ENCODE measurements at places on chromosomes 4 and X.

DNA sequence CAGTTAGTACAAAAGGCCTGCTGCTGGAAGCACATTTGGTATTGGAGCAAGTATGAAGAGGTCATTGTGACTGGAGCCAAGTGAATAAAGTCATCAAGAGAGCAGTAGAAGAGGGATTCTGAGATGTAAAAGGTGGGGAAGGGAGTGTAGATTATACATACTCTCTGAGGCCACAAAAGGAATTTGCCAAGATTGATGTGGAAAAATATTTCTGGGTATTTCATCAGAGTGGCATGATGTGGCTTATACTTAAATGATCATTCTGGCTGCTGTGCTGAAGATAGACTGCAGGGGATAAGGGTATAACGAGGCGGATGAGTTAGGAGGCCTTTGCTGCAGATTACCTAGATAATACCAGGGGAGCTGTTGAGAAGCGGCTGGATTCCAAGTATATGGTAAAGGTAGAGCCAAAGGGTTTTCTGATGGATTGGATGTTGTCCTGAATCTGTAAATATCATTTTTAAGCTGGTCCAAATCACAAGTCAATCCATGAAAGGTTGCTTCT lies 231.8 kb upstream of the AGA start:
- DNase-seq, result no peak

DNA sequence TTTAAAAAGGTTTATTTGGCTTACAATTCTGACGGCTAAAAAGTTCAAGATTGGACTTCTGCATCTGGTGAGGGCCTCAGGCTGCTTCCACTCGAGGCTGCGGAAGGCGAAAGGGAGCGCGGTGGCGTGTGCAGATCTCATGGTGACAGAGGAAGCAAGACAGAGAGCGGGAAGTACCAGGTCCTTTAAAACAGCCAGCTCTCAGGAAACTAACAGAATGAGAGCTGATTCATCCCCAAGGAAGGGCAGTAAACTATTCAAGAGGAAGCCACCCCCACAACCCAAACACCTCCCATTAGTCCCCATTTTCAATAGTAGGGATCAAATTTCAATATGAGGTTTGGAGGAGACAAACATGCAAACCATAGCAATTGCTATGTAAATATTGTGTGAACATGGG lies 2144.2 kb upstream of the AGA start:
- no peak for DNase-seq

DNA sequence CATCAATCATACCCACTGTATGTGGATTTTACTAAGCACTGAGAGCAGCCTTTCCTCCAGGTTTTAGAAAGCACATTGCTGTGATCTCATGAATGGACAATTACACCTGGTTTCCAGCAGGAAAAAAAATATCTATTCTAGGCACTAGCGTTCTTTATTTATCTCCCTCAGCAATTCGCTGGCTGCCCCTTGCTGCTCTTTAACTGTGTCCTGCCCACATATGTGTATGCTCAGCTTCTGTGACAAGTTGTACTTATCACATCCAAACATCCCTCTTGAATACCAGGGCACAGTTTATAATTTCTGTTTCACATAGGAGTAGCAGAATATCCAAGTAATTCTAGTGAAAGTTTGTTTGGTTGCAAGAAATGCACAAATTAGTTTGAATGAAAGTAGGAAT lies 146.8 kb downstream of the USP46 start:
- no peak for DNase-seq

DNA sequence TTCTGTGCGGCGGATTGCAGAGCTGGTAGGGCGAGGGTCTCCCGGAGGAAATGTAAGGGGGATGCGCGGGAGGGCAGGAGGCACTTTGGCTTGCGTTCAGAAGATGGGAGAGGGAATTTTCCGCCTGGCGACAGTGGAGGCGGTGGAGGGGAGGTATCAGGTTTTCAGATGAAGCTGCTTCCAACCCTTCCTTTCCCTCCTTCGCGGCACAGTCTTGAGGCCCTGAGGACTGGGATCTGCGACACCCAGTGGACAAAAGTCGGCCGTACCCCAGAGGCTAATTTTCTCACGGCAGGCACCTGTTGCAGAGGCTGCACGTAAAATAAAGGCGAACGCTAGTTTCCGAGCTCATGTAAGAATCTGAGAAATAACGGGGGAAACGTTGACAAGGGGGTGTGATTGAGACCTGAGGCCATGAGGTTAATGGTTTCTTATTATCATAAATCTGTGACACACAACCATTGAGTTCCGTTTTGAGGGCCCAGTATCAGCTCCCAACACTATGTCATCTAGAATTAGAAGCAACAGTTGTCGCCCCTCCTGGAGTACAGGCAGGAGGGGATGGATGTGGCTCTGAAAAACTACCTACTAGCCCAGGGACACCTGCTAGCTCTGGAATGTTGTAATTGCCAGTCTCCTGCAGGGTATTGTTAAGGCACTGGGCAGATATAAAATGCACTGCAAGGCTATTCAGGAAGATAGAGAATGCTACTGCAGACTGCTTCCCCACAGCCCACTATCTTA lies 1.1 kb downstream of the ZCCHC18 start:
- peak; percentile 33 for DNase-seq

DNA sequence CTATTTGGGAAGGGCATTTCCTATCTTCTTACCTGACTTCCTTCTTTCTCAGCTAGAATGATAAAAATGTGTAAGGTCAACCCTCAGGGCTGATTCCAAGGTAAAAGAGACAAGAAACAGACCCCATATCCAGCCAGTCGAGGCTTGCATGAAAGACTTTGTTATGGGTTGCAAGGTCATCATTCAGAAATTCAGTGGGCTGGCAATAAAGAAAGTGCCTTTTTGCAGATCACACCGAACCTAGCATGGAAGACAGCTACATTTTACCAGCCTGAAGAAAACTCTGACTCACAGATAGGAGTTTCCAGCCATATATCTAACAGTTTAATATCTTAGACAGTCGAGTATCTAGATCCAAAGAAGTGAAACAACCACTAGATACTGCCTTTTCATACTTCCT lies 87.4 kb downstream of the PDGFC start:
- no peak for DNase-seq

GRCh38 chr4:86043755-86044592 lies 315.9 kb downstream of the MAPK10 start:
- no peak for DNase-seq

GRCh38 chrX:154032160-154032559 lies 12.5 kb upstream of the IRAK1 start:
- peak; percentile 9 for DNase-seq

- DNase-seq, result peak; percentile 29
Observed at GRCh38 chrX:31819455-31819854, 747.6 kb upstream of the FTHL17 start.

DNA sequence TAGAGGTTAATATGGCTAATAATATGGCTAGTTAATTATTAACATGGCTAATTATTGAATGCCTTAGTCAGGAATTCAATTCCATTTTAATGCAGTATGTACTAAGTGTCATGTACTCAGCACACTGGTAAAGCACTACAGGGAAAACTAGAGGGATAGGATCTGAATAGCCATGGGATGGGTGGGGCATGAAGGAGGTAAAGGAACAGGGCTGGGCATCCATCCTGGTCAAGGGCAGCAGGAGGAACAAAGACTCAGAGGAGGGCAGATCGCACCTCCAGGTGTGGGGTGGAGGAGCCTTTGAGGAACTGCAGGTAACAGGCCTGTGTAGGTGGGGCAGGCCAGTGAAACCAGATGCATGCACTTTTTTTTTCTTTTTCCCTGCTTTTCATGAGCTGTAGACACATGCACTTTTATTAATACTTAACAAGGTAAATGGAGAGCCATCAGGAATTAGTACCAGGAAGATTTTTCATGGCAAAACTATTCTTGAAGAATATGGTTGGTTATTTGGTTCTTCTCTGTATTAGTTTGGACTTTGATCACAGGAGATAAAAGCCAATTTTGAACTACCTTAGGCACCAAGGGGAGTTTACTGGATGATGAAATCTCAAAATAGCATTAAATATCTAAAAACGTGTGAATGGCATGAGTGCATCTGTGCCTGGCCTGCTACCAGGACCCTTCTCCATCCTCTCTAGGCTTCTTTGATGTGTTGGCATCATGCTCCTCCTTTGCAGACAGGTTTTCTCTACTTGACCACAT lies 88.3 kb downstream of the CC2D2A start:
- no peak for DNase-seq

DNA sequence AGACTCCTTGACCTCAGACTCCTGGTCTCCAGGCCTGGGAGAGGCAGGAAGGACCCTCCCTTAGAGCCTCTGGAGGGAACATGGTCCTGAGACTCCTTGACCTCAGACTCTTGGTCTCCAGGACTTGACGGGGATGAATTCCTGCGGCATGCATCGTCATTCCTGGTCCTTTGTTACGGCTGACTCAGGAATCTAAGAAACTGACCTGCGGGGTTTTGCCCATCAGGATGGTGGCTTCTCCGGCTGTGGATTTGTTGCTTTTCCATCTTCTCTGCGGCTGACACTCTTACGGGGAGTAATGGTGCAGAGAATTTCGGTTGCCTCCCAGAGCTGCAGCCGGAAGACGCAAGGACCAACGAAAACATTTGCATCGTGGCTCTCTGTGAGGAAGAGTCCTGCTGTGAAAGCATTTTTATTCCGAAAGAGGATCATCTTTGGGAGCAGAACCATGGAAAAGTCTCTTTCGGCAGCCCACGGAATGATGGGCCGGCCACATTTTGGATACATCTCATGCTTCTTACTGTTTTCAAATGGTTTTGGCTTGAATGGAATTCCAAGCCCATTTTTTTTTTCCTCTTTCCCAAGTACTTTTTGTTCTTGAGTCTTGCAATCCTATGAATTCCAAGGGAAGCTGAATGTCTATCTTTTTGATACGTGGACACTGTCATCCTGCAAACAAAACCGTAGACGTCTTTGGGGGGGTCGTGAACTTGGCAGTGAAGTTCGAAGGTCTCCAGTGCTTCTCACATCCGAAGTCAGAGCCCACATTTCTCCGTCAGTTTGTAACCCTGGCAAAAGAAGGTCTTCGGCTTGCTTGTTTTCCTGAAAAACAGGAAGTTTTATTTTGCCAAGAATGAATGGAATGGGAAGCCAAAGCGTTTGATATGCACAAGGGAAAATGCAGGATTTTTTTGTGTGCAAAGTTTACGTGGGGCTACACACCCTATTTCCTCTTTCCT lies 36.5 kb downstream of the SHOX start:
- no peak for DNase-seq

GRCh38 chr4:6546681-6547447 lies 28.1 kb upstream of the MAN2B2 start:
- peak; percentile 44 for DNase-seq

GRCh38 chrX:131830400-131831184 lies 192.5 kb upstream of the STK26 start:
- DNase-seq, result peak; percentile 47

- DNase-seq, result no peak
Observed at GRCh38 chrX:151725338-151725614, 9.3 kb upstream of the CNGA2 start.

- no peak for DNase-seq
Observed at GRCh38 chr4:82903737-82904136, 3.2 kb downstream of the THAP9 start.

DNA sequence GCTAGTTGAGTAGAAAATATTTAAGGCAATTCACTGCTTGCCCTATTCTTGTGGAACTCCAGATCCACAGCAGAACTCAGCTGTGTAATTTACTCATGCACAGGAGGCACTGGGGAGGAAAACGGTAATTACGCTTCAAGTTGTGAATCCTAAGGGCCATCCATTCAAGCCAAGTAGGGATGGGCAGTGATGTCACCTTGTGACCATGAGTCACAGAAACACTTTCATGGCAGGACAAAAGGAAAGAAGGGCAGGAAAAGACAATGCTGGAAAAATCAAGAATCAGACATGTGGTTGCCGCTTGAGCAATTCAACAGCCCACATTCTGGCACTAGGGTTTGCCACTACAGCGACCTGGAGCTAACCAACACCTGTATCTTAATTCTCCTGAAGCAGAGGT lies 1.4 kb downstream of the PAQR3 start:
- DNase-seq, result no peak

- DNase-seq, result no peak
Observed at GRCh38 chr4:189838821-189839497, 101.7 kb upstream of the FRG1 start.

Measured in left ventricle myocardium superior (tissue), 1 donor.